Dorsolateral prefrontal cortex (tissue), 122 donors: ENCODE measurements at places on chromosomes 12 and 14. TPM values are rescaled to one million over a fixed set of nuclear protein-coding genes. Genes with fewer than 3 reads are reported as not detected.

GPR135 gene
- total RNA-seq, result 12.2 TPM

SP7 gene
- total RNA-seq, result not detected

CATSPERB gene
- not detected for total RNA-seq

RASSF9 gene
- total RNA-seq, result 0.92 TPM

SLC6A12 gene
- total RNA-seq, result 48.5 TPM

MYF6 gene
- total RNA-seq, result not detected
